Activated naive CD4-positive, alpha-beta T cell treated with Interleukin-2 at 50 U/mL for 16 hours (primary cell): ENCODE measurements at places on chromosomes 4 and X.

DNA sequence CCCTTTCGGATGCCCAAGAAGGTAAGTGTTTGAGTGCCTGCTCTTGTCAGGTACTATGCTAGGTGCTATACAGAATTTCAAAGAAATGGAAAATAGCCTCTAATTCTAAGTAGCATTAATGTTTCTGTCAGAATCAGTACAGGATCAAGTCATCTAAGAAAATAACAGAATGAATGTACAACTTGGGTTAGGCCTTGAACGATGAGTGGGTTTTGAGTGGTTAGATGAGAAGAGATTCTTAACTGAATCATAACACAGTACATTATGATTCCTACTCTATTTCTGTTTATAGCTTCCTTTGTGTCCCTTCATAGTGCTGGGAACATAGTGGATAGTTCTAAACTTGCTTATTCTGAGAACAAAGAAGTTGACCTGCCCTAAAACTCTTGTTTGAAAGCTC lies 253.9 kb downstream of the GLUD2 start:
- DNase-seq: no peak

GRCh38 chr4:171067422-171067821 lies 745.8 kb upstream of the GALNTL6 start:
- DNase-seq: no peak

GRCh38 chr4:135007400-135007799 lies 805.8 kb upstream of the PABPC4L start:
- no peak for DNase-seq

- peak; percentile 38 for DNase-seq
Observed at GRCh38 chrX:74343343-74344279, 39.6 kb downstream of the ZCCHC13 start.

DNA sequence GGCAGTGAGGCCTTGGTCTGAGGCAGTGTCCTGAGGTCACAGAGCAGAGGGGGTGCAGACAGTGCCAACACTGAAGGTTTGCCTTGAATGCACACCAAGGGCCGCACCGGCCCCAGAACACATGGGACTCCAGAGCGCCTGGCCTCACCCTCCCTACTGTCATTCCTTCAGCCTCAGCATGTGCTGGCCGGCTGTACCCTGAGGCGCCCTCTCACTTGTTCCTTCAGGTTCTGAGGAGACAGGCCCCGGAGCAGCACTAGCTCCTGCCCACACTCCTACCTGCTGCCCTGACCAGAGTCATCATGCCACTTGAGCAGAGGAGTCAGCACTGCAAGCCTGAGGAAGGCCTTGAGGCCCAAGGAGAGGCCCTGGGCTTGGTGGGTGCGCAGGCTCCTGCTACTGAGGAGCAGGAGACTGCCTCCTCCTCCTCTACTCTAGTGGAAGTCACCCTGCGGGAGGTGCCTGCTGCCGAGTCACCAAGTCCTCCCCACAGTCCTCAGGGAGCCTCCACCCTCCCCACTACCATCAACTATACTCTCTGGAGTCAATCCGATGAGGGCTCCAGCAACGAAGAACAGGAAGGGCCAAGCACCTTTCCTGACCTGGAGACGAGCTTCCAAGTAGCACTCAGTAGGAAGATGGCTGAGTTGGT lies 2.4 kb downstream of the MAGEA12 start:
- DNase-seq: no peak

DNA sequence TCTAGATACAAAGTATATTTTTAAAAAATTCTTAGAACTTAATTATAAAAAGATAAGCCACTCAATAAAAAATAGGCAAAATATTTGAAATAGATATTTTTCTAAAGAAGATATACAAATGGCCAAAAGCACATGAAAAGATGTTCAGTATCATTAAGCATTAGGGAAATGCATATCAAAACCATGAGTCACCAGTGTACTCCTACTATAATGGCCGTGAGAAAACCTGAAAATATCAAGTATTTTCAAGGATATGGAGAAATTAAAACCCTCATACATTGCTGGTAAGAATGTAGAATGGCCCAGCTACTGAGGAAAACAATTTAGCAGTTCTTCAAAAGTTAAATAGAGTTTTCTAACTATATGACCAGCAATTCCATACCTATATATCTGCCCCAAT lies 337.9 kb downstream of the CAMK2D start:
- no peak for DNase-seq

DNA sequence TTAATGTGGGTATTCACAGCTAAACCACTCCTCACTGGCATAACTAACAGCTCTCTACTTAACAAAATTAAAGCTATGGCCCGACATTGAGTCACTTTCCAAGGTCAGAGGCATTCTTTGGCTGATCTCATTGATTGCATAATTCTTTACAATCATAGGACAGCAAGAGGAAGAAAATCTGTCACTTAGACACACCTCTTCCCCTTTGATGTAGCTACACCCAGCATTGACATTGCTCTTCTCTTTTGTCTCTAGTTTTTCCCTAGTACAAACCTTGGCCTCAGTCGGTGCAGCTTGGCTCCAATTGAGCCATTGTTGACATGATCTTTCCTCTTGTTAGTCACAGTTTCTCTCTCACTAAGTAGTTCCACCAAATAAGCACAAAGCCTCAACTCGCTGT lies 313.3 kb upstream of the ACTRT1 start:
- no peak for DNase-seq

- no peak for DNase-seq
Observed at GRCh38 chrX:99078301-99078700, 1331.8 kb downstream of the PCDH19 start.

- DNase-seq: no peak
Observed at GRCh38 chr4:75071317-75071716, 138.4 kb downstream of the PARM1 start.

DNA sequence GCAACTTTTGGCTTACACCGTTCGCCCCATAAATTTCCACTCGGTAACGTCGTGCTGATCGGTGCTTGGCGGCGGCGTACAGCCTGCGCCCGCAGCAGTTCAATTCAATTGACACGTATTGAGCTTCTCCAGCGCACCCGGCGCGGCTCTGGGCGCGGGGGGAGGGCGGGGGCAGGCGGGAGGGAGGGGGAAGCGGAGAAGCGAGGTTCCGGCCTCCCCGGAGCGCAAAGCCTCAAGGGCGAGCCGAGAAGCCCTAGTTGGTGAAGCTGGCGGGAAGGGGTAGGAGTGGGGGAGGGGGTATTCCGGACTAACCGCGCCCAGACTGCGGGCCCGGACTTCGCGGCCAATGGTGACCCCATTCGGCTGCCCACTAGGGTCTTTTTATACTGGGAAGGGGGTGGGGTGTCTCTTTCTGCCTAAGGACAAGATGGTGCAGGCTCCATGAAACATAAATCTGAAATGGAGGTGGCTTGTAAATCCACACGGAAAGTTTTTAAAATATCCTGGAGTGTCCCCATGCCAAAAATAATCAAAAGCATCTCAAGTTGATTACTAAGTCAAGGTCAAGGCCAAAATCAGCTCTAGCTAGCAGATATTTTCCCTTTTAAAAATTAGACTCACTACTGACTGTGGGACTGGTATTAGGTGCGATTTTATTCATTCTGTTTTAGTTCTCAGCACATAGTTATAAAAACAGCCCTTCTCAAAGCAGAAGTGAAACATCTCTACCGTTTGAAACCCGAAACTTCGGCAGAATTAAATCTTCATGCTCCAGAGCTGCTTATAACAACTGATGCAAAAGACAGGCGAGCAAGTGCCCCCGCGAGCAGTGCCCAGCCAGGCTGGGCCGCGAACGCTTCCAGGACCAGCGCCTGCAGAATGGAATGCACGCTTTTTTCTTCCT lies 1.5 kb upstream of the BCOR start:
- DNase-seq: peak; percentile 47

- no peak for DNase-seq
Observed at GRCh38 chr4:80294206-80294605, 27.7 kb downstream of the FGF5 start.

DNA sequence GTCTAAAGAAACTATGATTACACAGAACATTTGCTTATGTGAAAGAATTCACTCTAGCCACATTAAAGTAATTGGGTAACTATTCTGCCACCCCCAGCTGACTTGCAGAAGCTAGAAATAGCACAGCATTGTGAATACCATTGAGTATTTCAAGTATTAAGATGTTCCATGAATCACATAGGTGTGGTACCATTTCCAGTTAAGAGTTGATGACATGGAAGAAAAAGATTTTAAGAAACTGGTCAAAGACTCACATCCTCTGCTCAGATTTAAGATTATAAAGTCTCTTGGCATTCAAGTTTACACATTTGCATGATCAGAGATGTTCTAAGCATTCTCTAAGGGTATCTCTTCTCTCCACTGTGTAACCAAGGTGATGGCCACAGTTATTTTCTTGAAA lies 287.5 kb downstream of the CAMK2D start:
- DNase-seq: peak; percentile 24
